Sciatic nerve (tissue), 2 donors: ENCODE measurements at places on chromosomes 1 and 21.

GRCh38 chr1:231036416-231036815 lies 3.6 kb downstream of the FAM89A start:
- no peak for DNase-seq

DNA sequence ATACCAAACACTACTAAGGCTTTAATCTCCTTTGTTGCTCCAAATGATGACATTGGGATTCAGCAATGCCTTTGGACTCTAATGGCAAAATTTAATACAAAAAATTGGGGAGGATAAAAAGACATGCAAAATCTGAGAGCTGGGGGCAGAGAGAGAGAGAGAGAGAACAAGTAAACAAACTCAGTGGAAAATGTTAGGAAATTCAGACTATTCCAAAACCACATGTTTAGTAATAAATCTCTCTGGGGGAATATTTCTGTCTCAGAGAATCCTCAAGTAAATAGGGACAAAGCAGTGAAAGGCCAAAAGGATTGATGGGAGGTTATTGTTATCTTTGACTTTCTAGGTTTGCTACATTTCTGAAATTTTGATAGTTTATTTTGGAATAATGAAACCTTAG lies 65.7 kb downstream of the PLA2G4A start:
- DNase-seq, result no peak

DNA sequence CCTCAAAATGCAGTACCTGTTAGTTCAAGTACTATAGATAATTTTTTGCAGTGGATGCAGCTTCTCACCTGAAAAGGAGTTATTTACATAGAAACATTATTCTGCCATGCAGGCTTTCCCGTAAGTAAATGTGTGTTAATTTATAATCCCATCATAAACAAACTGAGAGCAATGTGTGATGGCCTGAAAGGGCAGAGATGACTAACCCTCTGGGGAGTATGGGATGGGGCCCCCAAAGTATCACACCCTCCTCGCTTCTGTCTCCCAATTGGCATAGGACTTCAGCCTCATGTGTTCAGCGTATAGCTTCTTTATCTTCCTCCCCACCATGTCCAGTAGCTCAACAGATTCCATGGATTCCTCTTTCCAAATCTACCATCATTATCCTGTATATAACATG lies 7.6 kb downstream of the HMGCL start:
- no peak for DNase-seq

GRCh38 chr1:54327386-54328065 lies 78.7 kb downstream of the SSBP3 start:
- DNase-seq, result no peak

DNA sequence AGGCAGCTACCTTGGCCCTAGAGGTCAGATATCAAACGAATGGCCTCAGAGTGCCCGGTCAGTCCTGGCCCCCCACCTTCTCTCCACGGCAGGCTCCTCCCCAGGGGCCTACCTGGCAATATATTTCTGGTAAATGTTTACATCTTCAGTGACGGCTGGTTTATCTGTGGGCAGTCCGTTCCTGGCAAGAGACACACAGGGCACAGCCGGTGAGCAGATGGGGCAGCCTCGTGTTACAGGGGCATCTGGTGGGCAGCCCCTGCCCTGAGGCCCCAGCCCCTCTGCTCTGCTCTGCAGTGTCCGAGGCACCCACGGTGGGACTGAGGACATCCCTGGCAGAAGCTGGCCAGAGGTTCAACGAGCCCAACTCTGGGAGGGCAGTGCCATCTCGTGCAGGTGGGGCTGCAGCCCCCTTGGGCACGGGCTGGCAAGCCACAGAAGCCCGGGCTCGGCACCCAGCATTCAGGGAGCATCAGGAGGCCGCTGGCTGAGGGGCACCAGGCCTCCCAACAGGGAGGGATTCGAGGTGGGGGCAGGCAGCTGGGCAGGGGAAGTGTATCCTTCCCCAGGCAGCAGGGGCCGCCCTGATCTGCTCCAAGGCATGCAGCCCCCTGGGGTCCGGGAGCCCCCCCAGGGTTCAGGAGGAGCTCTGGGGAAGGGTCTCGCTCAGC lies 137.9 kb downstream of the CASZ1 start:
- DNase-seq, result no peak

DNA sequence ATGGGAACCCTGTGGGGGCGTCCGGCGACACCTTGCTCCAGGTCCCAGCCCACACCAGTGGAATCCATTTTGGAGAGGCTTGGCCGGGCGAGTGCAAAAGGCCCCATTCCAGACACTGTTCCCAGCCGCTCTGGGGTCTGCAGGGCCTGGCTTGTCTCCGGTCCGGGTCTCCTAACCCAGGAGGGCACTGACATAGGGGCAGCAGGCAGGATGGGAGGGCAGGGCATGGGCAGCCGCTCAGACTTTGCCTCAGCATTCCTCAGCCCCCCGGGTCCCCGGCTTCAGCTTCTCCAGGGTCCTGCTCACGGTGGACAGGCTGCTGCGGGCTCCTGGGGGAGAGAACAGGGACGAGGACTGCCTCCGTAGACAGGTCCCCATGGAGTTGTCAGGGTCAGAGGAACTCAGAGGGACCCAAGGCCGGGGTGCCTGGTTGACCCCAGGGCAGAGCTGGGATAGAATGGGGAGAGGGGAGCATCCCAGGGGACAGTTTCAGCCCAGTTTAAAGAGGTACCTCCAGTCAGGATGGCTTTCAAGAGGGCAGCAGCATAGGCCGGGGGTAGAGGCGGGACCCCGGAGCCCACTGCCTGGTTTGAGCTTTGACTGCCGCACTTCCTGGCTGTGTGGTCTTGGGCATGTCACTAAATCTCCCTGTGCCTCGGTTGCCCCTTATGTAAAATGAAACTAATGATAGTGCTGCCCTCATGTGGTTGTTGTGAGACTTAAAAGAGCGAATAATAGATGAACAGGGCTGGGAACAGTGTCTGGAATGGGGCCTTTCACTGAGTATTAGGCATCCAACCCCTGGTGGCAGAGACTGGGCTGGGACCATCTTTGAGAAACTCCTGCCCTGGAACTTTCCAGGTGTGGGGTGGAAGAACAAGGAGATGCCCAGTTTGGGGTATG lies 3.7 kb downstream of the KNCN start:
- DNase-seq, result no peak

DNA sequence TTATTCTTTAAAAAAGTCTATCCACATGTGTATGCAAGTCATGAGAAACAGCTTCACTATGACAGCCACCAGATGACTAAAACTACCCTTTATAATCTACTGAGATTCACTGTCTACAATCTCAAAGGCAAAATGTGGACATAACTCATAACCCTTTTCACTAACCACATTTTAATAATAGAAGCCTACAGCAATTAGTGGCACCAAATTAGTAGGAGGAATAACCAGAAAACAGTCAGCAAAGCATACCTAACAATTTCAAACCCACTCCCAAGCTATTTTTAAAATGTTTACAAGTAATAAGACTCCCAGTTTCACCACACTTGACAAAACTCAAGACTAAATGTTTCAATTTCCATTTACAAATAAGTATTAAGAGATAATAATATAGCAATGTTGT lies 442.9 kb downstream of the PTPRC start:
- DNase-seq, result no peak

GRCh38 chr1:154902938-154903566 lies 33.0 kb upstream of the KCNN3 start:
- DNase-seq, result no peak

DNA sequence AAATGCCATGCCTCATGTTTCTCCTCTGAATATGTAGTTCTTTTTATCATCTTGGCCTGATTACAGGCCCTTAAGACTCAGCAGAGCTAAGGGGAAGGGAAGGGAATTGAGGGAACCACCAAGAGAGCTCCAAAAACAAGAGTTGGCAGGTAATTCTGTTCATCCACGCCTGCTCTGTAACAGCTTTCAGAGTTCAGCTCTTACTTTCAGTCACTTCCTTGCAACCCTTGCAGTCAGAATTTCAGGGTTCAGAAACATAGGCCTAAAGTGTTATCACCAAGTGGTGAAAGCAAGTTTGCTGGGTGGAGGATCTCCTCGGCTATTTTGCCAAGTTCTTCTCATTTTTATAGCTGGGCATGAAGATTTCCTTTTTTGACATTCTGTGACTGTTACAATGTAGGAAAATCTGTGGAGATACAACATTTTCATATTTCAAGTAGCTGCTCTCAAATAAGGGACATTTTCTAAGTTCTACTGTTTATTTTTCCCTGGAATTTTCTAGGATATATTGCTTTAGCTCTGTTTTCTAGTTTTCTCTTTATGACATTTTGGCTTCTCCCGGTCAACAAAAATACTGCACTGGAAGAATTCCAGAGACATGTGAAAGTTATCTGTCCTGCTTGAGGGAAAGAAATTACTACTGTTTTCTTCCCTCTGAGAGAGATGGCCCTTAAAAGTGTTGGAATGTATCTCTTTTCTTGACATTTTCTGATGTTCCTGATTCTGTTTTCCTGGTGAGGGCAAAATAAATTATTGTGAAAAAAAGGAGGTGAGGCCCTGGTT lies 251.8 kb upstream of the ST6GALNAC5 start:
- no peak for DNase-seq
